Left ventricle myocardium superior (tissue), 1 donor: ENCODE measurements at places on chromosomes 6 and 20.

DNA sequence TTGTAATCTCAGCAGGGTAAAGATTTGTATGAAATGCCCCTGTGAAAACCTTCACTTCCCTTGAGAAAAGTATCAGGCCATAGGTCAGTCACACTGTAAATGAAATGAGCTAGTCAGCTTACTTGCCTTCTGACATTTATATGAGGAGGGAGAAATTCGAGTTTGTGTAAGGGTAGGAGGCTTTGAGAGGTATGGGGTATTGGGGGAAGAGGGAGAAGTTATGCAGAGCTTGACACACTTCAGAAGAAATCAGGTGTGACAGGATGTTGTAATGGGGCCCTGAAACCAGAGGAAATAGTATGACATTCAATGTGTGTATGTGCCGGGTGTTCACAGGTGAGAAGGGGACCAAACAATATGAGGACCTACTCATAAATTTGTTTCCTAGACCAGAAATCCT is 64.2 kb upstream of the CCN6 start:
- DNase-seq, result no peak

GRCh38 chr6:36822506-36823269 is 16.6 kb downstream of the CPNE5 start:
- DNase-seq, result no peak

DNA sequence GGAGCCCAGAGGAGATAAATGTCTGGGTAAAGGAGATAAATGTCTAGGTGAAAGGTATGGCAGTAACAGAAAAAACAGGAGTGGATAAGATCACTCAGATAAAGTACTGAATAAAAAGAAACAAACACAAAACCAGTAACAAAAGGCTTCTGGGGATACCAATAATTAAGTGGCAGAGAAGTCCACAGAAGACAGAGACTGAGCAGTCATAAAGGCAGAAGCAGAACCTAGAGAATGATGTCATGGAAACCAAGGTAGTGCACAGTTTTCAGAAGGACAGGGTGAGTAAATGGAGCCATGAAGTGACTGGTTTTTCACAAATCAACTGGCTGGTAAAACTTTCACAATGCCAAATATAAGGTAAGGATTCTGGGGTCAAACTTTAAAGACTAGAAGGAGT is 80.9 kb upstream of the PLN start:
- no peak for DNase-seq

DNA sequence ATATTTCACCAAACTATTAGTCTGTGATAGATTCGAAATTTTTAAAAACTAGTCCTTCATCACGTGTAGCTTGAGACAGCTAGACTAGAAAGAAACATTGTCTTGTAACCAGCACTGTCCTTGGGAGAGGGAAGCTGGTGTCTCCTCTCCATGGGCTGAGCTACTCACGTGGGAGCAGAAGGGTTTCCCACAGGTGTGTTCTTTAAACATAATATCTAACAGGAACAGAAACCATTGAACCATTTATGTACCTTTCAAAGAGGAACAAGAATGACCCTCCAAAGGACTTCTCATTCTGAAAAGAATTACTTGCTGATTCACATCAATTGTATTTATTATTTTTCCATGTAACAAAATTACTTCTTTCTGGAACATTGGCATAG is 72.4 kb upstream of the SYNJ2 start:
- no peak for DNase-seq
